ENCODE measurements at places on chromosomes 7 and 10.

GRCh38 chr10:4359003-4359402 is 467.0 kb upstream of the AKR1E2 start:
- peak; percentile 45 for DNase-seq

GRCh38 chr7:35261041-35261440 is 7.1 kb upstream of the TBX20 start:
- peak; percentile 38 for DNase-seq

- DNase-seq = no peak
These were observed 100.6 kb downstream of the GRB10 start for GRCh38 chr7:50682079-50682478.

GRCh38 chr10:130579913-130580312 is 443.7 kb downstream of the GLRX3 start:
- no peak for DNase-seq

- peak; percentile 6 for DNase-seq
These were observed 19.2 kb upstream of the GPR146 start for GRCh38 chr7:1024876-1025742.

DNA sequence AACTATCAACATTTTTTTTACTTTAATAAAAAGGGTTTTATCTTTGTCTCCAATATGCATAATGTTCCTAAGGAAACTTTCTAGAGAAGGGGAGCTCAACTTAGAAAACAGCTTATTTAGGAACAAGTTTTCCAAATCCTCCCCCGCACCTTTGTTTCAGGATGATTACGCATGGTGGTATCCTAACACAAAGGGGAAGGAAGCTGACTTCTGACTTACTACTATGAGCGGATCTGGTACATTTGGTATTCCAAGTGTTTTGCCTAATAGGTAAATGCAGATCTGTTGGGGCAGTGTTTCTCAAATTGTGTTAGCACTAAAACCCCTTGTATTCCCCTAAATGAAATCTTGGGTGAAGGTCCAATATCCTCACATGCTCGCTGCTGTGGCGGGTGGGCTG is 229.3 kb upstream of the KLF14 start:
- no peak for DNase-seq

- no peak for DNase-seq
These were observed 45.9 kb upstream of the BET1 start for GRCh38 chr7:94050046-94050445.

DNA sequence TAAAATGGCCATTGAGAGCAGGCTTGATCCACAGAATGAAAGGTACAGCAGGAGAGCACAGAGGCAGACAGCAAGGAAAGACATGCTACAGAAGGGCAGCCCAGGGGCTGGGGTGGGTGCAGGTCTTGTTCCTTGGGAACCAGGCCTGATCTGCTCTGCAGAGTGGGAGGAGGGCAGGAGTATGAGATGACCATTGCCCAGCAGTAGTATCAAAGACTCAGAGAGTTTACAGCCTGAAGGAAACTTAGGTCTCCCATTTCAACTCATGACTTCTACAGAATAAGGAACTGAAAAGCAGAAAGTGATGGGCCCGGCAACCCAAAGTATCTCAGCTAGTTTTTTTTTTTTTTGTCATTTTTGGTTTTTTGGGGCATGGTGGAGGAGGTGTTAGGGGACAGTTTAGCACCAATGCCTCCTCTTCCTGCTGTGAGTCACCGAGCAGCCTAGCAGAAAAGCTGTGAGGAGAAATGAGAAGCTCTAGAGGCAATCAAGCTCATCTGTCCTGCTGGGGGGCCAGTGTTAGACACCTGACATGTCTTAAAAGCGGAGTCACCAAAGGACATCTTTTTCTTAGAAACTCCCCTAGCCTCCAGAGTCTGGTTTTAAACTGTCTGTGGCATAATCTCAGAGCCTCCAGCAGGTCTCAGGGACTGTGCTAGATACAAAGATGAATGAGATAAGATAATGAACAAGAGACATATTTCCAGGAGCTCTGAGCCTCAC is 34.3 kb upstream of the HERPUD2 start:
- no peak for DNase-seq

- no peak for DNase-seq
These were observed 57.8 kb downstream of the SKIDA1 start for GRCh38 chr10:21467633-21468032.

DNA sequence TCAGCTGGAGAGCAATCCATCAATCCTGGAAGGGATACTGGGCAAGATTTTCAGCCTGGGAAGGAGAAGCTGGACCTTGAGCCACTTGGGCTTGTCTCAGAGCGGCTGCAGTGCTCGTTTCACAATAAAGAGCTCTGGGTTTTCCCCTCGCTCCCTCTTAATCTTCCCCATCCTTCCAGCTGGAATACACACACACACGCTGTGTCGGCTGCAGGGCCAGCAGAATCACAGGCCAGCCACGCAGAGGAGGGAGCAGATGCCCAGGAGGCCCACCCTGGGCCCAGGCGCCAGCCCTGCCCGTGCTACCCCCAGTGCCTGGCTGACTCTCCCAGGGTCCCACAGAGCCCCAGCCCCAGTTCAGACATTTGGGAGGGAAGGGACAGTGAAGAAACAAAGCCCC is 255.1 kb downstream of the TNS3 start:
- DNase-seq = no peak

DNA sequence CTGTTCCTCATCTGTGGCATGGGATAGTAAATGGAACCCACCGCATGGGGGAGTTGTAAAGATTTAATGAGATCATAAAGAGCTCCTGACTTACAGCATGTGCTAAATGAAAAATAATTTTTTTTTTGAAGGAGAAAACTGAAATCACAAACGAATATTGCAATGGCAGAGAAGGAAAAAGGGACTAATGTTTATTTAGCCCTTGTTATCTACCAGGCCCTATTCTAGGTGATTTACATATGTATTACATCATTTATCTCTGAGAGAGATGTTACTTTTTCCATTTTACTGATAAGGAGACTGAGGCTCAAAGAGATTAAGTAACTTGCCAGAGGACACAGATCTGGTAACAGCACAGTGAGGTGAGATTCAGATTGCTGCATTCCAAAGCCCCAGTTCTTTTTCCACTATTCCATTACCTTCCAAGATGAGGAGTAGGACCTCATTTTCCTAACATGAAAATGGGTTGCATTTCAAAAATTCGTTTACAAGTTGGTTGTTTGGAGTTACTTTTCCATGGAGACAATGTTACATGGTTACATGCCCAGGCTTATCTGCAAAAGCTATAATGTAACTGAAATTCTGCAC is 28.6 kb downstream of the VCL start:
- no peak for DNase-seq

GRCh38 chr7:83161899-83162401 is 734 bp downstream of the PCLO start:
- DNase-seq = no peak

DNA sequence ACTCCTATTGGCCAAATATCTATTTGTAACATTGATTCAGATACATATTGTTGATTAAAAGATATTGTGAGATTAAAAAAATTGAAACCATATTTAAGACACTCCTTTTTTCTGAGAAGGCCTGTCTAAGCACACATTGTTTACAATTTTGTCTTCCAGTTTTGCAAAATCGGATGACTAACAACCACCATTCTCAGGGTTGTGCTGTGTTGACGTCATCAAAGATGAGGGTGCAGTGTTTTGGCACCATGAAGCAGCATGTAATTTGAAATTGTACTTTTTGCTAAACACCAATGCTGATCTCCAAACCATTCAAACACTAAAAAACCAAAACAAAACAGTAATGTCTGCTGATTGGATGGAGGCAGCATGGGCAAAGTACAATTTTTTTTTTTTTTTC is 7.4 kb downstream of the CREB5 start:
- no peak for DNase-seq

DNA sequence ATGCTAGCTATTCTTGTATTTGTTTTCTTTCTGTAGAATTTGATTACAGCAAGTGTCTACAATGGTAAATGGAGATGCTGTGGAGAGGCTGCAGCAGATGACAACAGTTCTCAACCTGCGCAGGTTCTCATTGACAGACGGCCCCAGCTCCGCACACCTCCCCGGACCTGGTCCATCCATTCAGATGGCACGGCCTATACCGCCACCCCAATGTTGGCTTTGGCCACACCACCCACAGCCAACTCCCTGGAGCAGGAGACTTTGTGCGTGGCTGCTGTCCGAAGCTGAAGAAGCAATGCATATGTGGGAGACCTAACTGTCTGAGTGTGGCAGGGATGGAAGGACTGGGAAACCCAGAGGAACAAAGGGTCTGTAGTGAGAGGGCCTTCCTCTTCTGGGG is 116.4 kb upstream of the TCERG1L start:
- no peak for DNase-seq

- no peak for DNase-seq
These were observed 126.5 kb upstream of the ZNF438 start for GRCh38 chr10:31158011-31158658.

GRCh38 chr10:72252972-72253371 is 20.8 kb upstream of the DDIT4 start:
- DNase-seq = no peak

DNA sequence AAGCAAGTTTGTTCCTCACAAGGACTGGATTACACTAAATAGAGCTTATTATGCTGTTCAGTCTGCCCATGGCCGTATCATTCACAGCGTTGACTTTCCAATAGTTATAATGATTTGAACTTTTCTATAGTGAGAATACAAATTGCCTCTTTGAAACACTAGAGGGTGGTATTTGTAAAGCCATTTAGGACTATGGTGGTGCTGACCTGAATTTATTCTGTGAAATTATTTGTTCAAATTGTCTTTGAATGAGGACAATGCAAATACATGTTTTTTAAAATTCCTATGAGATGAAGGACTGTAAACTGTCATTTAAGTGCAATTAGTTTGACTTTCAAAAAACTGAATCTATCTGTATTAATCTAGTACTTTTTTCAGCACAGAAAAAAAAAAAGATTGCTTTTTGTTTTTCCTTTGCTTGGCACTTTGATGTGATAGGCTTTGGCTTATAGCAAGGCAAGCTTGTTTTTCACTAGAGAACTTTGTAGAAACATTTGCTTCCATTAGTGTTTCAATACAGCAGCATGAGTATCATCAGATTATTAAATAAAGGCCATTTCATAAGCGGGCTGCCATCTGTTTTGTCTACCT is 122.7 kb upstream of the TMEM229A start:
- no peak for DNase-seq

GRCh38 chr7:5615190-5616070 is 166.0 kb downstream of the RNF216 start:
- DNase-seq = no peak

GRCh38 chr10:31770307-31770902 is 158.2 kb downstream of the ARHGAP12 start:
- peak; percentile 64 for DNase-seq

- no peak for DNase-seq
These were observed 573 bp upstream of the IDI1 start for GRCh38 chr10:1049425-1049958.

DNA sequence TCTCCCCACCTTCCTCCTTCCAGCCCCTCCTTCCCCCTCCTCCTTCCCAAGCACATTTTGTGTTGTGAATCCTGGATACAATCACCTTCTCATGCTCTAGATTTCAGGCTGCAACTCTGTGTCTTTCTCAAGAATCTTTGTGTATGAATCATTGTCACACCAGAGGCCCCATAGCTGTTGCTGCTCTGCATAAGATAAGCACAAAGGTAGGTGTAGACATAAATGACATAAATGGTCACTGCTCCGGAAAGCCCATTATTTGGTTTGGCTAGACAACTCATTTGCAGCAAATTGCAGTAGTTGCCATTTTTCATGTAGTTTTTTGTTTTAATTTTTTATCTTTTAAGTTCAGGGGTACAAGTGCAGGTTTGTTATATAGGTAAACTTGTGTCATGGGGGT is 216.3 kb upstream of the NRP1 start:
- no peak for DNase-seq

- no peak for DNase-seq
These were observed 35.9 kb downstream of the HIPK2 start for GRCh38 chr7:139741789-139742344.

DNA sequence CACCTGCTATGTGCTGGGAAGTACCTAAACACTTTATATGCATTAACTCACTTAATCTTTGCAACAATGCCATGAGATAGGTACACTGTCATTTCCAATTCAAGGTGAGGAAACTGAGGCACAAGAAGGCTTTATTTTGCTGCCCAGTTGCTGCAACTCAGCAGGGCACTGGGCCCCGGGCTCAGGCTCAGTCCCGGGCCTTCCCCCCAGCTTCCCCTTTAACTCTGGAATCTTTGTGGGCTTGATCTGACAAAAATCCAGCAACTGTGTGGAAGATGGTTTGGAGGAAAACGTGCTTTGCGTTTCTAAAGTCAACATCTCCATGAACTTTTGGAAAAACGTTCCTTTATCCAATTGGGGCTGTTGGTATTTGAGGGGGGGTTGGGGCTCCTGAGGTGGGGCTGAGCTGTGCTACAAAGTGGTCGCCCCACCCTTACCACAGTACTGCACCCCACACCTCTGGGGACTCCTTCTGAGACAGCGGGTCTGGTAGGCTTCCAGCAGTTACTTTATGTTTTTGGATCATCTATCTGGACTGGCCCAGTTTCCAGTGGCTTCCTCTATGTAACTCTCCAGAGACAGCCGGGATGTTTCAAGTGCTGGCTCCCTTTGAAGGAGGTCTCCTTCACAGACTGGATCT is 40.5 kb upstream of the CAMK1D start:
- DNase-seq = no peak

DNA sequence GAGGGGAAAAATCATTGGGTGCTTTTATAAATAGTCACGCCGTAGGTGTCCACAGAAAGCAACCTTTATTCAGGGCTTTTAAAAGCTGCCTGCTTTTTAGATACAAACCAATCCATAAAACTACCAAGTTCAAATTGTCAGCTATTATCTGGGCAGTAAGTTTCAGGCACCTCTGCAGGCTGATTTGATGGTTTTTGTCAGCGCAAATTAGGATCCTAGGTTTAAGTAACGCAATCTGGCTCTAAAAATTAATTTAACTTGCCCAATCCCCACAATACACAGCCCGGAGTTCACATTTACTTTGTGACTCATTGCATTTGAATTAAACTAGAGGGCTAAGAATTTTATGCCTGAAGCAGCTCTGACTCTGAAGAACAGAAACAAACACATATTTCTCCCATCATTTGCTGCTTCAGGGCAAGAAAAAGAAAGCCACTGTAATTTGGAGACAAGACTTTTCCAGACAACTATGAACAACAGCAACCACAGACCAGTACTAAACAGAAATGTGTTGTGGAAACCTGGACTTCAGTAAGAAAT is 43.3 kb downstream of the NRP1 start:
- DNase-seq = no peak

GRCh38 chr10:121935702-121936101 is 7.9 kb upstream of the ATE1 start:
- no peak for DNase-seq

- DNase-seq = no peak
These were observed 350.1 kb upstream of the COBL start for GRCh38 chr7:51666751-51667150.

GRCh38 chr10:51821745-51822144 is 122.3 kb upstream of the CSTF2T start:
- no peak for DNase-seq

All from iPS-NIHi11 (cell line).